ENCODE measurements at places on chromosomes 7 and 10.

- DNase-seq: no peak
Observed at GRCh38 chr10:127524229-127524628, 24.9 kb upstream of the NPS start.

DNA sequence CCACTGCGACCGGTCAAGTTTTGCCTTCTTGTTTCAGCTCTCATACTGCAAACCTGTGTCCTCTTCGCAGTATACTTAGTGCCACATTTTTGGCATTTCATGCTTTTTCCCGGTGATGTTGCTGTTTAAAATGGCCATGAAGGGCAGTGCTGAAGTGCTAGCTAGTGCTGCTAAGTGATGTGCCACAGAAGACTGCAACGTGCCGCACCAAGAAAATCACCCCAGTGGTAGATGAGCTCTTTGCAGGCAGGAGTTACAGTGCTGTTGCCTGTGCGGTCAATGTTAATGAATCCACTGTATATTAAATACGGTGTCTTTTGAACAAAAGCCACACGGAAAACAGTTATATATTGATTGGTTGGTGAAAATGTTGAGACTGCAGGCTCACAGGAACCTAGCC lies 120.3 kb downstream of the ANLN start:
- DNase-seq: no peak

DNA sequence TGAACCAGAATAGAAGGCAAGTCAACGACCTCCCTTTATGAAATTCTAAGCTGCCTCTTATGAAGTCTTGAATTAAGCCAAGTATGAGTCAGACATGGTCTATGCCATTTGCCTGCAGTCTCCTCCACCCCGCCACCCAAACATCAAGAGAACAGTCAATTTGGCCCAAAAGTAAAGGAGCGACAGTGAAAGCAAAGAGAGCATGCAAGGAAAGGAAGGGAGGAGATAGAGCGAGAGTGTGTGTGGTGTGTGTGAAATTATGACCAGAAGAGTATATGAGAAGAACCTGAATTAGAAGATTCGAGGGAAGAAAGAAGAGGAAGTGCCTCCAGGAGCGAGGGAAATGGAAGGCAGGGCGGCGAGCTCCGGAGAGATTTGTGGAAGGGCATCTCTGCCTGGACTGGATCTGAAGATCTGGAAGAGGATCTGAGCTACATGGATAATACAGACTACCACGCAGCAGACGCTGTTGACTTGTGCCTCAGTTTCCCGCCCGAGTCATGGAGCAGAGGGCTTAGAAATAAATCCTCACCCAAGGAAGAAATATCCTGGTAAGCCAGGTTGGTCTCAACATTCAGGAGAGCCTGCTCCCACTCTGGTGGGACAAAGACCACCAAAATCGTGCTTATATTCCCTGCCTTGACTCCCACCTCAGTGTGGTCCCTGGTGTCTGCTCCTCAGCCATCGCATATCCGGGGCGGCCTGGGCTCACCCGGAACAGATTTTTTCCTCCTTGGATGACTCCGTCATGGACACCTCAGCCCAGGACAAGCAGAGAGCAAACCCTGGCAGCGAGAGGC lies 459 bp downstream of the ZDHHC6 start:
- no peak for DNase-seq

GRCh38 chr7:117238472-117238871 lies 84.4 kb downstream of the WNT2 start:
- no peak for DNase-seq

GRCh38 chr7:128827248-128827958 lies 2.8 kb upstream of the FLNC start:
- DNase-seq: no peak

GRCh38 chr10:84291384-84291783 lies 37.0 kb upstream of the CCSER2 start:
- no peak for DNase-seq

DNA sequence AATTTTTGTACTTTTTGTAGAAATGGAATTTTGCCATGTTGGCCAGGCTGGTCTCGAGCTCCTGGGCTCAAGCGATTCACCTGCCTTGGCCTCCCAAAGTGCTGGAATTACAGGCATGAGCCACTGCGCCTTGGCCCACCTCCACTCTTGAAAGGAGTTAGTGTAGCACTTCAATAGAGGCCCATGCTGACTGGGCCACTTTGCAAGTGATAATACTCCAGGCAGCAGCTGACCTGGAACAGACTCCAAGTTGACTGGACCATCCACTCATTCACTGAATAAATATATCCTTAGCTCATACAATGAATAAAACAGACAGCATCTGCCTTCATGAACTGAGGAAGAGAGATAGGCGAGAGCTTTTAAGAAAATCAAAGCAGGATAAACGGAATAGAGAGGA lies 14.7 kb downstream of the CPVL start:
- no peak for DNase-seq

- no peak for DNase-seq
Observed at GRCh38 chr10:22323538-22324305, 2.8 kb downstream of the BMI1 start.

DNA sequence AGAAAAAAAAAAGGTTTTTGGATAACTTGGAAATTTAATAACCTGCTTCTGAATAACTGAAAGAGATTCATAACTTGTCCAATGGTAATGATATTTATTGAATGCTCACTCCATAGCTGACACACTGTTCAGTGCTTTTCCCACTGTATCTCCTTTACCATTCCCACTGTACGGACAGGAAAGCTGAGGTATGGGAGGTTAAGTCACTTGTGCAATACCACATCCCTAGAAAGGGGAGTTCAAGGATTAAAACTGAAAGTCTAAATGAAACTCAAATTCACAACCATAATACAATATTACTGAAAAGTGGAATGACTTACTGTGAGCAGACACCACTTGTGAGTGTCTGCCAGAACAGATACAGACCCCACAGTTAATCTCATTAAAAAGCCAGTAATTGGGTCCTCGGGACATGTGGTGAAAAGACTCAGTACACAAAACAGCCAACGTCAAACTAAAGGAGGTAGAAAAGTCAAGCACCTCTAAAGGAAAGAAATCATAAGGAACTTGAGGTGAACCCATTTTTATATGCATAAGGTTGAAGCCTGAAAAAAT lies 13.8 kb upstream of the RHOBTB1 start:
- DNase-seq: no peak
